ENCODE measurements at places on chromosomes 11 and 22. TPM values are rescaled to one million over a fixed set of nuclear protein-coding genes. Genes with fewer than 3 reads are reported as not detected.
A peak's percentile ranks its signal among the peaks of the same experiment; 100 is the strongest.

GRCh38 chr22:42368379-42369249 lies 63.6 kb downstream of the NFAM1 start:
- no peaks in the 10 kb centered on the region for H3K36me3 ChIP-seq
- peaks cover 8% of the 10 kb centered on the region for H3K4me1 ChIP-seq
- no peak for DNase-seq

- DNase-seq: no peak
- H3K27me3 ChIP-seq: peaks cover 9% of the 10 kb centered on the region
- H3K4me3 ChIP-seq: no peak overlapping the region
- no peak overlapping the region for H3K27ac ChIP-seq
- no peaks in the 10 kb centered on the region for H3K36me3 ChIP-seq
- no peaks in the 10 kb centered on the region for H3K4me1 ChIP-seq
Observed at GRCh38 chr11:134449051-134449450, 37.0 kb upstream of the B3GAT1 start.

- H3K27ac ChIP-seq: no peak overlapping the region
- DNase-seq: no peak
- no peaks in the 10 kb centered on the region for H3K4me1 ChIP-seq
- H3K36me3 ChIP-seq: peaks cover 2% of the 10 kb centered on the region
- H3K27me3 ChIP-seq: peaks cover 15% of the 10 kb centered on the region
Observed at GRCh38 chr11:1139441-1140083, 18.2 kb upstream of the MUC5AC start.

- peak overlapping the region; percentile 91 for H3K4me3 ChIP-seq
- no peaks in the 10 kb centered on the region for H3K36me3 ChIP-seq
- peaks cover 49% of the 10 kb centered on the region for H3K4me1 ChIP-seq
- DNase-seq: peak; percentile 18
- no peaks in the 10 kb centered on the region for H3K27me3 ChIP-seq
Observed at GRCh38 chr11:126282361-126282735, 545 bp upstream of the TIRAP start.

DNA sequence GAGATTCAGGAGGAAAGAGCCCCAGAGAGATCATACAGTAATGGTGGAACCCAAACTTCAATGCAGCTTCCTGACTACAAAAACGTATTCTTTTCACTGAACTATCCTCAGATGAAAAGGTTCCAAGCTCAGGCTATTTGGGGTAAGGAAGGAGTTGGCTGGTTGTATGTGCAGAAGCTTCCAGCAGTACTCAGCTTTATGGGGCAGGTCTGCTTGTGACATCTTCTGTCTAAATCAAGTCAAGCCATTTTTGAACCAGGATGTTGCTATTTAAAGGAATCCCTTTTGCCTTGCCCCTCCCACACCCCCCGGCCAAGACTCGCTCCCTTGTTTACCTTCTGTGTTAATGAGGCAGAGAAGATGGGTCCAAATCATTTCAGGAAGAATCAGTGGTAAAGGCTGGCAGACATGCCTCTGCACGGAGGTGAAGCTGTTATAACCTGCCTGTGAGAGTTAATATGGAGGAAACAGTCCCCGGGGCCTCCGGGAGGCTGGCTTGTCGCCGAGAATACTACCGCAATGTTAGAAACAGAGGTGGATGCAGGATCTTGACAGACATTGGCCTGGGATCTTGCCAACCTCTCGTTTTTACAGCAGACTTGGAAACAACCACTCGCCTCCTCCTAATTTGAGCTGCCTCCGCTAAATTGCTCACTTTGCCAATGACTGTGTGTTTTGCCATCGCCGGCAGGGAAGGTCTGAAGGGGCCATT lies 45.4 kb downstream of the TIMP3 start:
- H3K27me3 ChIP-seq: peaks cover 2% of the 10 kb centered on the region
- no peak overlapping the region for H3K27ac ChIP-seq
- no peaks in the 10 kb centered on the region for H3K36me3 ChIP-seq
- no peak for DNase-seq
- no peak overlapping the region for H3K4me3 ChIP-seq

DNA sequence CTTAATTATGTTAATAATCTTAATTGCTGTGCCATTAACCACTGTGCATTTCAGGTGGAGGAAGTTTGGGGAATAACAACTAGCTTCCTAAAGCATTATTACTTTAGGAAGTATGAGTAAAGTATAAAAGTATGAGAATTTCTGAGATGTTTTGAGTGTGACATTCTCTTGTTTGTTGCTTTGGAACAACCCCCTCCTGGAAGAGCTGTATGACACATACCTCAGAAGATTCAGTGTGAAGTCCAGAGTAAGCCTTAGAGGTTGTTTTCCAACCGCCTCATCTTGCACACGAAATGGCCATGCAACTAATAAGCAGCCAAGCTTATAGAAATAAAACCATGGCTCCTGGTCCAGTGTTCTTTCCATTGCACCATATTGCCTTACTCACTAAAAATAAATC lies 21.7 kb downstream of the CCDC81 start:
- no peaks in the 10 kb centered on the region for H3K4me1 ChIP-seq
- no peaks in the 10 kb centered on the region for H3K36me3 ChIP-seq
- no peak overlapping the region for H3K4me3 ChIP-seq
- no peaks in the 10 kb centered on the region for H3K27me3 ChIP-seq
- no peak for DNase-seq
- no peak overlapping the region for H3K27ac ChIP-seq

Gene IL17RA
- total RNA-seq: 69.9 TPM

Gene PGM2L1
- total RNA-seq: 11.0 TPM

Gene OR52N1
- total RNA-seq: not detected

GRCh38 chr11:31812383-31813381 lies 1.6 kb upstream of the PAX6 start:
- peaks cover 7% of the 10 kb centered on the region for H3K36me3 ChIP-seq
- peak overlapping the region; percentile 86 for H3K4me3 ChIP-seq
- H3K4me1 ChIP-seq: peaks cover 26% of the 10 kb centered on the region
- peaks cover 69% of the 10 kb centered on the region for H3K27me3 ChIP-seq
- no peak overlapping the region for H3K27ac ChIP-seq

DNA sequence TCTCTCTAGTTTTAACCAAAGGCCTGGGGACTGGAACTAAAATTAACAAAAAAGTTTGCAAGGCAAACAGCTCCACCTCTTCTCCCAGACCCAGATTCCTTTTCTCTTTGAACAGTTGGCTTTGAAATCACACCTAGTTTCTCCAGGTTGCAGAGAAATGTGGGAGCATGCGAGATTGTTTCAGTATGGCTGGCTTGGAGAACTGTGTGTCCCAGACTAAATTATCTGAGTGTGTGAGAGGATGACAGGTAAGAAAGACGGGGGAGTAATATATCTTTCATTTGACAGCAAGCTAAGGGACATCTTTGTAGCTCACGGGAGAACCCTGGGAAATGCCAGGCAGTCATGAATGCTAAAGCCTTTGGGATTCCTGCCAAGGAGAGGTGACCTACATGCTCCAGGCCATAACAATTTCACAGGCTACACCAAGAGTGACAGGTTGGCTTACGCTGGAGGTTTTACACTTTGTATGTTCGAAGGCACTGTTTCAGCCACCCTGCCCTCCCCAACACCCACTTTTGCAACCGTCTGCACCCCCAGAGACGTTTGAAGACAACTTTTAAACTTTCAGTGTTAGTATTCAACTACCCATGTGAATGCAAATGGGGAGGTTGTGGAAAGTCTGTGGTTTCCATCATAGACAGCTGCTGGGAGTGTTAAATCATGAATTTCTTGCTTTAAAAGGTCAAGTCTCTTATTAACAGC lies 109.3 kb upstream of the SNX19 start:
- no peaks in the 10 kb centered on the region for H3K36me3 ChIP-seq
- H3K4me1 ChIP-seq: no peaks in the 10 kb centered on the region
- DNase-seq: no peak
- H3K27ac ChIP-seq: no peak overlapping the region
- peaks cover 2% of the 10 kb centered on the region for H3K27me3 ChIP-seq

Gene SPTY2D1
- 20.1 TPM for total RNA-seq

Gene THAP7
- total RNA-seq: 68.5 TPM

- no peak for DNase-seq
- H3K27ac ChIP-seq: no peak overlapping the region
- no peaks in the 10 kb centered on the region for H3K36me3 ChIP-seq
- H3K4me3 ChIP-seq: no peak overlapping the region
- H3K27me3 ChIP-seq: no peaks in the 10 kb centered on the region
Observed at GRCh38 chr11:98736833-98737232, 283.9 kb upstream of the CNTN5 start.

DNA sequence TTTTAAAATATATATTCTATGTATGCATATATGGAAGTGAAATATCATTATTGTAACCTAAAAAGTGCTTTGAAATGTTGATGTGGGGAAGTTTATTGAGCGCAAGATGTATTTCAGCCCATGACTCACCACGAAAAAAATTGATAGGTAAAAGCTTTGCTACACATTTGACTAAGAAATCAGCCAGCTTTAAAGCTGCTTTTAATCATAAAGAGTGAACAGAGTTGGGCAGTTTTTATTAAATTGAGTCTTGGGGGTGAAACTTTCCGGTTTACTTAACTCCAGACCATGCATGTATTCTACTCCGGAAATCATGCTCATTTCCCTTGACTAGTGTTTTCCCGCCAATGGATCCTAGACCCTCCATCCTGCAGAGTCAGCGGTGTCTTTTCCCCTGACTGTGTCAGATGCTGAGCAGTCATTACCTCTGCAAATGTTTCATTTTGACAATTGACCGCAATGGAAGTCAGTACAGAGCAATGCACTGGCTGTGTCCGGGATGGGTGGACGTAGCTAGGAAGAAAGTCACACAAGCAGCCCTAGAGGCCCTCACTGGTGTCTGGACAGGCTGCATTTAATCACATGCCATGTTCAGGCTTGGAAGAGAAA lies 47.2 kb upstream of the MPEG1 start:
- H3K36me3 ChIP-seq: no peaks in the 10 kb centered on the region
- no peaks in the 10 kb centered on the region for H3K27me3 ChIP-seq
- H3K4me3 ChIP-seq: no peak overlapping the region

GRCh38 chr11:123351375-123351774 lies 78.7 kb upstream of the GRAMD1B start:
- no peaks in the 10 kb centered on the region for H3K4me1 ChIP-seq
- H3K36me3 ChIP-seq: no peaks in the 10 kb centered on the region
- no peak for DNase-seq

GRCh38 chr11:102783016-102783415 lies 2.6 kb upstream of the MMP10 start:
- peaks cover 2% of the 10 kb centered on the region for H3K27me3 ChIP-seq
- no peaks in the 10 kb centered on the region for H3K36me3 ChIP-seq
- H3K4me1 ChIP-seq: no peaks in the 10 kb centered on the region
- no peak for DNase-seq

Gene TRIM51
- not detected for total RNA-seq

DNA sequence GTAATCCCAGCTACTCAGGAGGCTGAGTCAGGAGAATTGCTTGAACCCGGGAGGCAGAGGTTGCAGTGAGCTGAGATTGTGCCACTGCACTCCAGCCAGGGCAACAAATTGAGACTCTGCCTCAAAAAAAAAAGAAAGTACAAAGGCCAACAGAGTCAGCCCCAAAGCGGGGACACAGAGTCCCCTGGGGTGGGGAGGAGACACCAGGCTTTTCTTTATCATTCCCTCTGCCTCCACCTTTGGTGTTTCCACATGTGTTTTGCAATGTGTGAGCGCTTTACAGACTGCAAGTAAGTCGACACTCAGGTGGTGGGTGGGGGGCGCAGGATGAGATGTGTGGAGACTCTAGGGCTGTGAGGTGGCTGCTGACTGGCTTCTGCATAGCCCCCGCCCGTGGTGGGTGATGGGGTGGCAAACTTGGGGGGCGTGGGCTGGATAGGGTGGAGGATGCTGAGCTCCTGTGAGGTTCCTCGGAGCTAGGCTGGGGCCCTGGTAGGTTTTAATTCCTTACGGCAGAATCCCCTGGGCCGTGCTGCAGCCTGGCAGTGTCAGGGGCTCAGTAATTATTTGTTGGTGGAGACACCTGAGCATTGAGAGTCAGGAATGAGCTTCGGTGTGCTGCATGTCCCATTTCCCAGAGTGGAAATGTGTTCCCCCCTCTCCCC lies 177.2 kb downstream of the CTTN start:
- H3K27ac ChIP-seq: no peak overlapping the region
- H3K4me1 ChIP-seq: no peaks in the 10 kb centered on the region
- H3K4me3 ChIP-seq: no peak overlapping the region
- H3K36me3 ChIP-seq: no peaks in the 10 kb centered on the region

Gene CASP4
- total RNA-seq: 81.9 TPM

DNA sequence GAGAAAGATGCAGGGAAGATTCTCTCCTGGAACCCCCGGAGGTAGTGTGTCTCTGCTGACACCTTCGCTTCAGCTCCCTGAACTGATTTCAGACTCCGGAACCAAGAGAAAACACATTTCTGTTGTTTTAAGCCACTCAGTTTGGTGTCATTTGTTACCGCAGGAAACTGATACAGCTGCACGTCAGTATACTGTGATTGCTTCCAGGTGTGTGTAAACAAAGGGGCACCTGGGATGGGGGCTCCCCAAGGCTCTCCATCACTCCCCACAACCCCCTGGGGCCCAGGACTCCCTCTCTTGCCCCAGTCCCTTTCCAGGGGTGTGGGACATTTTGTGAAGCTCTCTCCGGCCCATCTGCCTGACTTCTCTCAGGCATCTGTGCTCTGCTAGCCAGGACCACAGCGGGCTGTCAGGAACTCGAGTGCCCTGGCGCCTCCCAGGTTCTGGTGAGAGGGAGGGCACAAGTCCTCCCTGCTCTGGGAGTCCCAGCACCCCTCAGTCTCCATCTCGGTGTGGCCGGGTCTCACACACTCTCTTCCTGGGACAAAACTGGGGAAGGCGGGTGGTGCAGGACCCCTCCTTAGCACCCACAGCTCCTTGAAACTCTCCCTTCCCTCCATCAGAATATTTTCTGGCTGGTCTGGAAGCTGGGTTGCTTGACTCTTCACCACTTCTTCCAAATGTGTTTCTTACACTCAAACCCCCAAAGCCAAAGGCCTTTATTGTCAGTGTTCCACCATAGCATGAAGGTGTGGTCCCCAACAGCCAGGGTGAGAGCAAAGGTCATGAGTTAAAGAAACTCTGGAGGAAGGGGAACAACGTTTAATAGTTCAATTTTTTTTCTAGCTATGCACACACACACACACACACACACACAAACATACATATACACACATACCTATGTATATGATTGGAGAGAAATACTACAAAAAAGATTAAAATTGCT lies 35.0 kb upstream of the TSKU start:
- DNase-seq: no peak
- no peaks in the 10 kb centered on the region for H3K4me1 ChIP-seq
- no peak overlapping the region for H3K4me3 ChIP-seq
- H3K27me3 ChIP-seq: no peaks in the 10 kb centered on the region
- H3K36me3 ChIP-seq: no peaks in the 10 kb centered on the region

DNA sequence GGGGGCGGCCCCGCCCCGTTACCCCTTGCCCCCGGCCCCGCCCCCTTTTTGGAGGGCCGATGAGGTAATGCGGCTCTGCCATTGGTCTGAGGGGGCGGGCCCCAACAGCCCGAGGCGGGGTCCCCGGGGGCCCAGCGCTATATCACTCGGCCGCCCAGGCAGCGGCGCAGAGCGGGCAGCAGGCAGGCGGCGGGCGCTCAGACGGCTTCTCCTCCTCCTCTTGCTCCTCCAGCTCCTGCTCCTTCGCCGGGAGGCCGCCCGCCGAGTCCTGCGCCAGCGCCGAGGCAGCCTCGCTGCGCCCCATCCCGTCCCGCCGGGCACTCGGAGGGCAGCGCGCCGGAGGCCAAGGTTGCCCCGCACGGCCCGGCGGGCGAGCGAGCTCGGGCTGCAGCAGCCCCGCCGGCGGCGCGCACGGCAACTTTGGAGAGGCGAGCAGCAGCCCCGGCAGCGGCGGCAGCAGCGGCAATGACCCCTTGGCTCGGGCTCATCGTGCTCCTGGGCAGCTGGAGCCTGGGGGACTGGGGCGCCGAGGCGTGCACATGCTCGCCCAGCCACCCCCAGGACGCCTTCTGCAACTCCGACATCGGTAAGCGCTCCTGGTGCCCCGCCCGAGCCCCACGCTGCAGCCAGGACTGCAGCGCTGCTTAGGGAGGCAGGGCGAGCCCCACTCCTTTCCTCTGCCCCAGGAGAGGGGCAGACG lies at the start of gene TIMP3:
TIMP3 (plus strand) TSS at position 169 of the 700 bp plus-strand sequence; CDS start at position 466, 297 bp downstream.
- no peak within 1 kb of the TSS for H3K27ac ChIP-seq
- H3K36me3 ChIP-seq: no peaks in the 10 kb centered on the region
- H3K27me3 ChIP-seq: peaks cover 32% of the 10 kb centered on the region
